IPS DF 6.9 (cell line): ENCODE measurements at places on chromosomes 5 and 9.

DNA sequence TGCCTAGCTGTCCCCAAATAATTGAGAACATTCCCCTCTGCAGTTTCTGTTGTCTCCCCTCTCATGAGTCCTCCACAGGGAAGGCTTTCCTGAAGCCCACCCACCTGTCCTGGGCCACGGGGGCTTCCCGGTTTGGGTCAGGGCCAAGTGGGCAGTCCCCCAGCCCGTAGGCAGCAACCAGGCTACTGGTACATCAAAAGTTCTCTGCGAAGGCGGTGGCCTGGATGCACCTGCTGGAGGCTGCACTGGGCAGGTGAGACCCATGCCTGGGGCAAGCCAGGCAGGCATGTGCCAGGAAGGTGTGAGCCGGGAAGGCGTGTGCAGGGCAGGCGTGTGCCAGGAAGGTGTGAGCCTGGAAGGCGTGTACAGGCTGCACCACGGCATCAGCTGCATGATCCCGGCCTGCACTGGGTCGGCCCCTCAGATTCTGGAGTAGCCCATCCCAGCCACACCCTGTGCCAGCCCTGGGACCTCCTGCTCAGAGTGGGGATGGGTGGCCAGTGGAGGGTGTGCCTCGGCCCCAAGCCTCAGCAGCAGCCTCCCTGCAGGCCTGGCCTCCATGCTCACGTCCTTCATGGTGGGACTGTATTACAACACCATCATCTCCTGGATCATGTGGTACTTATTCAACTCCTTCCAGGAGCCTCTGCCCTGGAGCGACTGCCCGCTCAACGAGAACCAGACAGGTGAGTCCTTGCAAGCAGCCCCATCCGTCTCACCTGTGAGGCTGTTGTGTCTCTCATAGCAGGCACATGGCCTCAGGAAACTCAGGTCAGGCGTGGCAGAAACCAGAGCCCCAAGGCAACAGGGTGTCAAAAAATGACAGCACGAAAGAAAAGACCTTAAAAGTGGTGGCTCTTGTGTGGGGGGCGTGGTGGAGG, 8.7 kb downstream of the SLC6A19 start:
- no peaks in the 10 kb centered on the region; the same call in 1 of the 2 replicates for H3K36me3 ChIP-seq
- no peaks in the 10 kb centered on the region for H3K27me3 ChIP-seq
- no peaks in the 10 kb centered on the region for H3K4me1 ChIP-seq
- no peak for DNase-seq
- H3K27ac ChIP-seq, result no peak overlapping the region

- no peak overlapping the region for H3K4me3 ChIP-seq
- no peak for DNase-seq
- H3K4me1 ChIP-seq, result no peaks in the 10 kb centered on the region
- H3K36me3 ChIP-seq, result peaks cover 6% of the 10 kb centered on the region; the same call in 1 of the 2 replicates
Measured at GRCh38 chr9:136429683-136430491, 9.8 kb downstream of the INPP5E start.

DNA sequence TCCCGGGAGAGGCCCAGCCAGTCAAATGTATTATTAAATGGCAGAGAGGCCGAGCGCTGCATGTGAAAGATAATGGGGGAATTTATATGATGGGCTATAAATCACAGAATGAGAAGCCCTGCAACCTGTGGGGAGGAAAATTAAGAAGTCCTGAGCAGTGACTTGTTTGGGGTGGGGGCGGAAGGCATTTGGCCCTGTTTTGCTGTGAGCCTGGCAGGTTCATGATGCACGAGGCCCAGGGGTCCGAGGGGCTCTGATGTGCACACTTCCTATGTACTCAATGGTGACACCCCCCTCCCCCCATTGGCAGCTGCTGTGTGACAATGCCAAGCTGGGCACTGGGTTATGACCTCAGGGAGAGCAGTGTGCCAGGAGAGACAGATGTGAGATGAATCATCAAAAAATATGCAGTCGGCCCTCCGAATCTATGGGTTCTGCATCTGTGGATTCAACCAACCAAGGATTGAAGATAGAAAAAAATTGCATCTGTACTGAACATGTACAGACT, 13.7 kb upstream of the DAB2IP start:
- no peak for DNase-seq
- H3K27me3 ChIP-seq, result no peaks in the 10 kb centered on the region
- no peak overlapping the region for H3K4me3 ChIP-seq

- no peaks in the 10 kb centered on the region for H3K4me1 ChIP-seq
- no peak overlapping the region for H3K4me3 ChIP-seq
- no peak overlapping the region for H3K27ac ChIP-seq
- DNase-seq, result no peak
- no peaks in the 10 kb centered on the region for H3K36me3 ChIP-seq
- no peaks in the 10 kb centered on the region for H3K27me3 ChIP-seq
Measured at GRCh38 chr9:32839013-32839885, 55.9 kb downstream of the TMEM215 start.

GRCh38 chr9:72843520-72844439, 109.1 kb downstream of the ALDH1A1 start:
- H3K36me3 ChIP-seq, result no peaks in the 10 kb centered on the region
- DNase-seq, result no peak
- no peak overlapping the region for H3K4me3 ChIP-seq
- H3K4me1 ChIP-seq, result no peaks in the 10 kb centered on the region
- H3K27ac ChIP-seq, result no peak overlapping the region
- H3K27me3 ChIP-seq, result no peaks in the 10 kb centered on the region

DNA sequence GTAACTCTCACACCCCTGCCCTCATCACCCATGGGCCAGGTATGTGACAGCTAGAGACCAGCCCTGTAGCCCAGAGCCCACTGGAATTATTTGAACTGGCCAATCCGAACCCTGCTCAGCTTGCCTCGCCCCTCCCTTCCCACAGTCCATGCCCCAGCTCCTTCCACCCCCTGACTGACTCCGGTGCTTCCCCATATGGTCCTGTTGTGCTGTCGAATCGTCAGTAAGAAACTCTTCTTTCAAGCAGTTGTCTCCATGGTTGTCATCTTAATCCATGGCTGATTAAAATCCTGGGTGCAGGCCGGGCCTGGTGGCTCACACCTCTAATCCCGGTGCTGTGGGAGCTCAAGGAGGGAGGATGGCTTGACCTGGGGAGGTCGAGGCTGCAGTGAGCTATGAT, 118.5 kb downstream of the COL23A1 start:
- no peak overlapping the region for H3K4me3 ChIP-seq
- DNase-seq, result no peak
- H3K27me3 ChIP-seq, result no peaks in the 10 kb centered on the region
- 0 out of 2 replicates have a peak, but pooled peaks cover 1% of the 10 kb centered on the region for H3K4me1 ChIP-seq
- no peak overlapping the region for H3K27ac ChIP-seq
- no peaks in the 10 kb centered on the region for H3K36me3 ChIP-seq

GRCh38 chr5:60698336-60698735, 1.6 kb downstream of the DEPDC1B start:
- H3K27ac ChIP-seq, result no peak overlapping the region
- no peaks in the 10 kb centered on the region; the same call in 1 of the 2 replicates for H3K36me3 ChIP-seq
- H3K4me1 ChIP-seq, result no peaks in the 10 kb centered on the region
- no peak overlapping the region for H3K4me3 ChIP-seq
- H3K27me3 ChIP-seq, result no peaks in the 10 kb centered on the region

DNA sequence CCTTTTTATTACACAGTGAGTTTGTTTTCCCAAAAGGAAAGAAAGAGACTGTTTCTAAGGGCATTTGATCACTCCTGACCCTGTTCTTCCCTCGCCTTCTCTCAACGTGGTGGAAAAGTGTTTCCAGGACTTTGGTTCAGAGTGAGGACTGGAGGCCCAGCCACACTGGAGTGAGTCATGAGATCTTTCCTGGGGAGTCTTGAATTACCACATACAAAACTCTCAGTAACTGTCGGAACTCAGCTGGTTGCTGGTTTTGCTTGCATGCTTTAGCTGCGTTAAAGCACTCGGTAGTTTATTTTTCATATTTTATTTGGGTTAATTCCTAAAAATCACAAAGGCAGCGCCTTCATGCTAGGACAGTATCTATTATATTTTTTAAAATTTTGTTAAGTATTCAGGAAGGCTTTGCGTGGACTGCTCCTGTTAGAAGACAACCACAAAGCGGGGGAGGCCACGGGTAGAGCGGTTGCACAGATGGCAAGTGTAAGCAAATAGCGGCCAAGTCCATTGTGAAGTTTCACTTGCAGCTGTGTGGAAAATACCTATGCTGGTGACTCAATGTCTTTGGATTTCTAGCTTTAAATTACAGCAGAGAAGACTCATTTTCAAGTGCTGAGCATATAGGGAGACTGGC, 77.7 kb downstream of the ARSB start:
- H3K4me3 ChIP-seq, result no peak overlapping the region
- H3K4me1 ChIP-seq, result peaks cover 5% of the 10 kb centered on the region
- no peaks in the 10 kb centered on the region for H3K27me3 ChIP-seq
- no peaks in the 10 kb centered on the region for H3K36me3 ChIP-seq
- no peak overlapping the region for H3K27ac ChIP-seq

DNA sequence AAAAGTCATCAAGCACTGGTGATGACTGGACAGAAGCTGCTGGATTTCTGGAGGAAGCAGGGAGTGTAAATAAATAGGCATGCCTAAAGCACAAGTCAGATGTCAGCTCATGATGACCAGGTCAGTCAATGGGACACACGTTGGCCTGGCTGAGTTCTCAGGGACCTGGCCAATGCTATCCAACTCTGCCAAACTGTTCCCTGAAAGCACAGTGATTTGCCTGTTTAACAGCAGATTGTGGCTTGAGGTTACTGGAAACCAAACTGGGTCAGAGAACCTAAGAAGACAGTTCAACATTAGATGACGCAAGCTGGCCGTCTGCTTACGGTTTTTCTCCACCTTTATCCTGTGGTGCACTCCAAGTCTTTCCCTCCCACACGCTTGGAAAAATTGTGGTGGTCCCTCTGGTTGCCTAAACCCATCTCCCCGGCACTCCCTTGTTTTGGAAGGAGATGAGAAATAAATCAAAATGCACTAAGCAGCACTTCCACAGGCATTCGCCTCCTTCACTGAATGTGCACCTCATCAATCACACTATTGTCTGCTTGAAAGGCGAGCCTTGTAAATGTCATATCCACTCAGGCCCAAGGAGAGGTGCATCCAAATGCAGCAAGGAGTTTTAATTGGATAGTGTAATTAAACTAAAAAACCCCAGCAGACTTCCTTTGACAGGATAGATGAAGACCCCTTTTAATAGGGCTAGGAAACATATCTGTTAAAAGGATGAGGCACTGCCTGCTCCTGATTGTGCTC, 199.4 kb downstream of the GAPVD1 start:
- H3K36me3 ChIP-seq, result no peaks in the 10 kb centered on the region
- H3K27me3 ChIP-seq, result no peaks in the 10 kb centered on the region
- H3K4me1 ChIP-seq, result no peaks in the 10 kb centered on the region
- no peak overlapping the region for H3K27ac ChIP-seq
- no peak for DNase-seq
- H3K4me3 ChIP-seq, result no peak overlapping the region

DNA sequence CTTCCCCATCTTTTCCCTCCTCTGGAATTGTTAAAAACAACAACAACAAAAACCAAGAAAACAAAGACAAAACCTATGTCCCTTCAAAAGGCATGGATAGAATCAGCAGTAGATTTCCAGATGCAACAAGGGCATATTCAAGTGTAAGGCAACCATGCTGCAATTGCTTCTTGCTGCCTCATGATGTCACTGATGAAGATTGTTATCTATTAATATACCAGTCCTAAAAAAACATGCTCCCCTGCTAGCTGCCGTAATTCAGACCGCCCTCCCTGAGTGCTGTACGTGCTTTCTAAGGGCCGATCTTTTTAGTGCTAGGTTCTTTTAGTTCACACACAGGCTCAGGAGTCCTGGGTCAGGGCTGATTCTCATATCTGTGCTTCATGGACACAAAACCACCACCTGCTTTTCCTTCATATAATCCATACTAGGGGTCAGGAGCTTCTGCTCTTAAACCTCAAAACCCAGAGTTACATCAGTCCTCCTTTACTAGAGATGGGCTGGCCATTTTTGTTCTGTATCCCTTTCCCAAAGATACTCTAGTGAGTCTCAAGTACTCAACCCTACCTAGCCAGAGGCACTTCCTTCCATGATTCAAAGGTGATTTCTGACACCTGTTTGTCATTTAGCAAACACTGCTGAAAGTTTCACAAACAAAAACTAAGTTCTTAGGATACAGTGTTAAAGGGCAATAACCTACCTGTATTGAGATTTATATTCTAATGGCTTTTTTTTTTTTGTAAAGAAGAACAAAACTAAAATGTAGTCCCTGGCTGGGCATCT, 82.1 kb downstream of the GIN1 start:
- H3K27ac ChIP-seq, result no peak overlapping the region
- no peak for DNase-seq
- H3K4me1 ChIP-seq, result no peaks in the 10 kb centered on the region
- H3K36me3 ChIP-seq, result peaks cover 6% of the 10 kb centered on the region; the same call in 1 of the 2 replicates
- H3K27me3 ChIP-seq, result no peaks in the 10 kb centered on the region

- no peak overlapping the region for H3K27ac ChIP-seq
- no peak overlapping the region for H3K4me3 ChIP-seq
- H3K36me3 ChIP-seq, result no peaks in the 10 kb centered on the region
Measured at GRCh38 chr9:596703-597102, 244.8 kb upstream of the DMRT1 start.

DNA sequence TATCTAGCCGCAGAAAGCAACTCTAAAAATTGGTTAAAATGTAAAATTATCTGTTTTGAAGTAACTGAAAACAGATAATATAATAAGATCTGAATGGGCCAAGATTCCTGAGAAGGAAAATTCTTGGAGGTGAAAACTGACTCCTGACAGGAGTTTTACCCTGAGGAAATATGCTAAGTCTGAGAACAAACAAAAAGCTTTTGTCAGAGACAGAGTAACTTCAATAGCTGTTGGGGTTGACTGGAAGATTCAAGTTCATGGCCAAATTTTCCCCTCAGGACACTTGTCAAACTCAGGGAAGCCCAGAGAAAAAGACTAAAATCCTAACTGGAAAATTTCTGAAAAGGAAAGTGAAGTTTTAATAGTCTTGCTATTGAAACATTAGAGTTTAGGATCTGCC, 5.7 kb downstream of the PCDHB4 start:
- H3K4me3 ChIP-seq, result no peak overlapping the region
- no peak overlapping the region for H3K27ac ChIP-seq
- H3K36me3 ChIP-seq, result no peaks in the 10 kb centered on the region
- no peaks in the 10 kb centered on the region for H3K27me3 ChIP-seq
- DNase-seq, result no peak

DNA sequence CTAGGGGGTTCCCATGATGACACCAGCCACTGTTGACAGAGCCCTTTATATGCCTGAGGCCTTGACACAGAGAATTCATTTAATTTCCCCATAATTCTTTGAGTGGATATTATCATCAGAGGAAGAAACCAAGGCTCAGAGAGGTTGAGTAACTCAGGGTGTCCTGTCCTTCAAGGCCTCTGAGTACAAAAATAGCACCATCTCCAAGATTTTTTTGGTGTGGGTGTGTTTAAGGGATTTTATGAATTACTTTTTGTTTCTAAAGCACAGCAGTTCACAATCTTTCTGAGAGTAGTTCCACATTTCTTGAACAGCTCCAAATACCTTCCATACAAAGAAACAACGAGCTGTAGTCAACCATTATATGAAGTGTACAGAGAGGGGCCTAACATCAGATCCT, 6.2 kb upstream of the GSN start:
- H3K36me3 ChIP-seq, result no peaks in the 10 kb centered on the region
- H3K27ac ChIP-seq, result no peak overlapping the region
- no peaks in the 10 kb centered on the region for H3K4me1 ChIP-seq
- DNase-seq, result no peak
- no peak overlapping the region for H3K4me3 ChIP-seq
